ENCODE measurements at places on chromosomes 5 and 9. TPM values are rescaled to one million over a fixed set of nuclear protein-coding genes. Genes with fewer than 3 reads are reported as not detected.

GRCh38 chr5:14399054-14399692 is 182.4 kb upstream of the OTULINL start:
- DNase-seq, result peak; percentile 67

C9orf50 gene
- total RNA-seq, result not detected

DNA sequence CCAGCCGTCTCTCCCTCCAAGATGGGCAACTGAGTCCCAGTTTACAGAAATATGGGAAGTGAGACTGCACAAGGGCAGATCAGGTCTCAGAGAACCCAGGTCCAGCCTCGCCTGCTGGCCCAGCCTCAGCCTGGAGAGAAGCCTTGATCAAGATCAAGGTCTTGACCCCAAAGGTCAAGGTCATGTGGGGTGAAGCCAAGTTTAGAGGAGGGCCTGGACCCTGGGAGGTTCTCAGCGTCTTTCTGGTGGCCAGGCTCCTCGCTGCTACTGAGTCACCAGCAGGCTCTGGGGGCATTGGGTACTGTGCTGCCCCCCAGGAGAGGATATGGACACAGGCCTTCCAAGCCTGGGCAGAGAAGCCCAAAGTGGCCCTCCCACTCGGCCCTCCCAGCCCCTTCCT is 8.8 kb downstream of the IPPK start:
- no peak for DNase-seq

GRCh38 chr5:180093651-180094382 is 22.3 kb upstream of the RNF130 start:
- DNase-seq, result no peak

DNA sequence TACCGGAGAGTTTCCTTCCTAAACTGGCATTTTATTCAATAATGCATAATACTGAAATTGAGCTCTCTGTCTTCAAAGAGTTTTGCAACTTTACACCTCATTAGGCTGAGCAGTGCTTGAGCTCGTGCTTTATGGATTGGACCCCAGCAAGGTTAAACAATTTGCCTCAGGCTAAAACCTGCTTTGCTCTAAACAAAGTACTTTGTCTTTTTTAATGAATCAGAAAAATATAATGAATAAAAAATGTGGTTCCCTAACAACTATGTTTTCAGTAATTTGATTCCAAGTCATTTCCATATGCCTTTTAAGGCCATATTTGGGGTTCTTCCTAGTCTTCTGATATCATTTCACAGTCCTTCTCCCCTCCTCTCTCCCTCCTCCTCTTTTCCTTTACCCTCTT is 20.0 kb downstream of the ZNF366 start:
- DNase-seq, result no peak

FGFR4 gene
- 2.4 TPM for total RNA-seq

GRCh38 chr5:72234265-72234700 is 85.8 kb downstream of the MRPS27 start:
- DNase-seq, result peak; percentile 92

GRCh38 chr9:113682297-113682771 is 193.8 kb upstream of the ZNF618 start:
- DNase-seq, result peak; percentile 70

GRCh38 chr5:81853030-81853357 is 102.1 kb upstream of the SSBP2 start:
- no peak for DNase-seq

- no peak for DNase-seq
Measured at GRCh38 chr9:15512889-15513288, 2.1 kb upstream of the PSIP1 start.

EDIL3 gene
- total RNA-seq, result under 0.01 TPM

MATR3 gene
- 152 TPM for total RNA-seq

CYSTM1 gene
- total RNA-seq, result 16.3 TPM

WDR38 gene
- total RNA-seq, result not detected

DNA sequence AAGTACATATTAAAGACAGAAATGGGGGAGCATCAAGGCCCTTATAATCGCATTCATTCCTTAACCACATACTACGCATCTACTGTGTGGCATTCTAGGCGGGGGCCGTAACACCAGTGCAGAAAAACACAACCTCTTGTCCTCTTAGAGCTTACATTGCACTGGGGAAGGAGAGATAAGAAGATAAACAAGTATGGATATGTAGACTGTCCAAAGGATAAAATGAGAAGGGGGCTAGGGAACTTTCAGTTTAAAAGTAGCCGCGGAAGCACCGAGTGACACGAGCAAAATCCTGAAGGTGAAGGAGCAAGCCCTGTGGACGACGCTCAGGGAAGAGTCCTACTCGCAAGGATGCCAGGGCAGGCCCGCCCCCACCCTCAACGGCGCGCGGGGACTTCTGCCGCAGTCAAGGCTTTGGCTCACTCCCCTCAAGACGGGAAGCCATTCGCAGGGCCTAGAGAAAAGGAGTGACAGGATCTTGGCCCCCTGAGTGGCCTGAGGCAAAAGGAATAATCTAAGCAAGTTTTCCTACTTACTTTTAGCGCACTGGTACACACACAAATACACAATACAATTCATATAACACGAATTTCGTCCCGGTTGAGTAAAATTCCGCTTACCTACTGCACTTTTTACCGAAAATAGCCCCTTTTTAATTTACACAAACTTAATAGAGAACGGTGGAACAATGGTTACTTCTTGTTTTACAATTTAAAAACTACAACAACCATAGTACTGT is 1.3 kb upstream of the NIPBL start:
- DNase-seq, result peak; percentile 61

BRINP1 gene
- 0.26 TPM for total RNA-seq

All from dermis microvascular lymphatic vessel endothelial cell (primary cell).